Parietal lobe (tissue), 2 donors: ENCODE measurements at places on chromosomes 2 and 18. TPM values are rescaled to one million over a fixed set of nuclear protein-coding genes. Genes with fewer than 3 reads are reported as not detected.

Gene SKOR2
- total RNA-seq = not detected

Gene SLC38A11
- 7.8 TPM for total RNA-seq

Gene KIAA2012
- 1.9 TPM for total RNA-seq

Gene IL36G
- not detected for total RNA-seq

Gene POTEI
- total RNA-seq = 0.31 TPM

Gene MRO
- 0.31 TPM for total RNA-seq

Gene ERBB4
- total RNA-seq = 151 TPM

Gene LRRTM4
- total RNA-seq = 89.5 TPM

Gene ERICH2
- total RNA-seq = not detected

Gene VAMP5
- not detected for total RNA-seq

Gene CCDC141
- 3.4 TPM for total RNA-seq

Gene DNAH6
- total RNA-seq = 10.6 TPM

Gene B4GALT6
- total RNA-seq = 10.3 TPM

Gene MAPK4
- total RNA-seq = 23.8 TPM

Gene SERPINB10
- total RNA-seq = not detected

Gene INO80C
- 13.1 TPM for total RNA-seq

Gene RHBDD1
- total RNA-seq = 20.7 TPM

Gene GTF3C2
- 56.7 TPM for total RNA-seq

Gene MOGAT1
- total RNA-seq = not detected

Gene CYTIP
- 2.5 TPM for total RNA-seq

Gene GALNT3
- 7.8 TPM for total RNA-seq

Gene CHRNA1
- not detected for total RNA-seq

Gene IL1F10
- not detected for total RNA-seq

Gene PSTPIP2
- 1.6 TPM for total RNA-seq

Gene MAP3K20
- total RNA-seq = 14.1 TPM

Gene PLCD4
- 2.2 TPM for total RNA-seq

Gene LIPG
- total RNA-seq = 25.7 TPM

Gene FER1L5
- 1.6 TPM for total RNA-seq

Gene DLGAP1
- 277 TPM for total RNA-seq

Gene EVX2
- total RNA-seq = not detected

Gene EIF4E2
- 54.8 TPM for total RNA-seq

Gene THUMPD2
- 18.2 TPM for total RNA-seq

Gene ZNF521
- 20.0 TPM for total RNA-seq

Gene POTEC
- 0.31 TPM for total RNA-seq
